Right ventricle myocardium superior (tissue), 1 donor: ENCODE measurements at places on chromosomes 1 and 21. TPM values are rescaled to one million over a fixed set of nuclear protein-coding genes. Genes with fewer than 3 reads are reported as not detected.

- DNase-seq, result no peak
Observed at GRCh38 chr1:38826262-38826661, 33.3 kb downstream of the RRAGC start.

- DNase-seq, result no peak
Observed at GRCh38 chr1:18107369-18108298, at the start of gene IGSF21. IGSF21 (plus strand) TSS chr1:18107798; CDS start chr1:18108129, 331 bp downstream.

- DNase-seq, result no peak
Observed at GRCh38 chr21:27648560-27648959, 681.7 kb upstream of the ADAMTS5 start.

CYP4B1 gene
- total RNA-seq, result 20.4 TPM
